ENCODE measurements at places on chromosomes 5 and 9.

GRCh38 chr9:137228506-137228967 lies 1.2 kb downstream of the RNF224 start:
- DNase-seq = no peak

DNA sequence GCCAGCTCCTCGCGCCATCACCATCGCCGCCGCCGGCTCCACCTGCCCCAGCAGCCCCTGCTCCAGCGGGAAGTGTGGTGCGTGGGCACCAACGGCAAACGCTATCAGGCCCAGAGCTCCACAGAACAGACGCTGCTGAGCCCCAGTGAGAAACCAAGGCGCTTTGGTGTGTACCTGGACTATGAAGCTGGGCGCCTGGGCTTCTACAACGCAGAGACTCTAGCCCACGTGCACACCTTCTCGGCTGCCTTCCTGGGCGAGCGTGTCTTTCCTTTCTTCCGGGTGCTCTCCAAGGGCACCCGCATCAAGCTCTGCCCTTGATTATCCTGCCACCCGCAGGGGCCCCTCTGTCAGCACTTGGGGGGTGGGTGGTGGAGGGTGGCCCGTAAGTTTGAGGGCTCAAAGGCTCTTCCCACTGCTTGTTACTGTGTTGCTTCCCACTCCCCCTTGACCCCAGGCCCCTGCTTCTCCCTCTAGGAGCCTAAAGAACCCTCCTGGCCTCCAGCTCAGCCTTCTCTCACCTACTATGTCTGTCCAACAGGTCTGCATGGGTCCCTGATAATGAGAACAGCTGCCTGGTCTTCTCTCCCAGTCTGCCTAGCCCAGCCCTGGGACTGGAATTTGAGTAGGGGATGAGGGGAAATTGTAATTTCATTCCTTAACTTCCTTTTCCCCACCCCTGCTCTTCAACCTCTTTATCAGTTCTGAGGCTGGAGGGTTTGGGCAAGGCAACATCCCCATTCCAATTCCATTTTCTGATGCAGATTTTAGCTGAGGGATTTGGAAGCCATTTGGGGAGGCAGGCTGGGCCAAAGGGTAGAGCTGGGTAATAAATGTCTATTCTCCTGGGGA lies 9.0 kb downstream of the RACK1 start:
- no peak for DNase-seq

DNA sequence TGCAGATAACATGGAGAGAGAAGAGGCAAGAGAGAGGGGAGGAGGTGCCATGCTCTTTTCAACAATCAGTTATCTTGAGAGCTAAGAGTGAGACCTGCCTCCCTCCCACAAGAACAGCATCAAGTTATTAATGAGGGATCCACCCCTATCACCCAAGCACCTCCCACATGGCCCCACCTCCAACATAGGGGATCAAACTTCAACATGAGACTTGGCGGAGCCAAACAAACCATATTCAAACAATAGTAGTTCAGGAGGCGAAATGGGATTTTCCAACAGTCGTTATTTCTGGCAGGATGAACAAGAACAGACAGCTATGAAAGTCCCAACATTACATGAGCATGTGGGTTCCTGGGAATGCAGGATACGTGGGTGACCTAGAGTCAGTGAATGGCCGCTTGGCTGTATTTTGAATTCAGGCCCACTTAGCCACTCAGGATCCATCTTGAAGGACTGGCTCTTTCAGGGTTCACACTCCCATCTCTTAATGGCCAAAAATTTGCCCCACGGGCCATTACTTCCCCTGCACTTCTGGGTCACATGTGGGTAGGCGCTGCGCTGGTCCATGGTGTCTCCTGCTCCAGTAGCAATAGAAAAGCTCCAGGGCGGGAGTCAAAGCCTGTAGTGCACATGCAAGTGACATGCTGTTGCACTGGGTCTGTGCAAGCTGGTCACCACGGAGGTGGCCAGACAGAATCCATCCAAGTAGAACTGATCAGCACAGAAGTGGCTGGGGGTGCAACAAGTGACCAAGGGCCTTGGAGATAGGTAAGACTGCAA lies 7.1 kb upstream of the FAF2 start:
- DNase-seq = no peak

DNA sequence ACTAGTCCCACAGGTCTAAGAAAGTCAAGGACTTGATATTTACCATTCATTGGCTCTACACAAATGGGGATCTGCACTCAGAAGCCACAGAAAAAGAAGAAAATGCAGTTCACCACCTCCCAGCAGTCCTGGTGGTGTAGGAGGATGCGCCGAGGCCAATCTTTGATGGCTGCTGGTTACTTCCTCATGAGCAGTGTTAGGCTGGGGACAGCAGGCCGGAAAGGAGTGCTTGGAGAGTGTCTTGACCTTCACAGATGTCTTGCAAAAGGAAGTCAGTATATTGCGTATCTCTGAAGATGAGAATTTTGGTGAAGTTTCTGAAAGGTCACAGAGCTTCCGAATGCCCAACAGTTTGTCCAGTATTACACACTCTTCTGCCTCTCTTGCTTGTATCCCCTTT lies 597.0 kb downstream of the EBF1 start:
- DNase-seq = no peak

- no peak for DNase-seq
Measured at GRCh38 chr5:143251190-143251589, 152.3 kb downstream of the NR3C1 start.

- no peak for DNase-seq
Measured at GRCh38 chr9:114837923-114838322, 32.1 kb upstream of the TNFSF15 start.

GRCh38 chr9:82665324-82665723 lies 397.6 kb downstream of the RASEF start:
- no peak for DNase-seq

- DNase-seq = no peak
Measured at GRCh38 chr5:158054223-158055110, 195.5 kb upstream of the CLINT1 start.

DNA sequence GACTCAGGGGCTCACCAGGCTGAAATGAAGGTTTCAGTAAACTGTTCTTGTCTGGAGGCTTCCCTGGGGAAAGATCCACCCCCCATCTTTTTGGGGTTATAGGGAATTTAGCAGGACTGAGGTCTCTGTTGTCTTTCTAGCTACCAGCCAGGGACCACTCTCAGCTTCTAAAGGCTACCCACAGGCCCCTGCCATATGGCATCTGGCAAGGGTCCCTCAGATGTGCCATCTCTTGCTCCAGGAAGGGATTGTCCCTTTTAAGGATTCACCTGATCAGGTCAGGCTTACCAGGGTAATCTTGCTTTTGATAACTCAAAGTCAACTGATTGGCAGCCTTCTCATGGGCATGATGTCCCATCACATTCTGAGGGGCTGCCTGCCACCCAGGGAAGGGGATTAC lies 65.0 kb downstream of the NSUN2 start:
- no peak for DNase-seq

GRCh38 chr5:181063514-181063913 lies 23.4 kb downstream of the BTNL9 start:
- no peak for DNase-seq

- DNase-seq = no peak
Measured at GRCh38 chr9:121295662-121296191, 27.8 kb downstream of the GSN start.

- no peak for DNase-seq
Measured at GRCh38 chr5:54558362-54558761, 40.8 kb downstream of the SNX18 start.

- no peak for DNase-seq
Measured at GRCh38 chr9:81535542-81536241, 153.7 kb downstream of the TLE1 start.

- no peak for DNase-seq
Measured at GRCh38 chr5:65305913-65306312, 175.8 kb downstream of the ADAMTS6 start.

GRCh38 chr5:2751592-2752021 lies at the start of gene IRX2:
IRX2 (minus strand) TSS chr5:2751677; CDS start chr5:2751413, 264 bp downstream.
- no peak for DNase-seq

GRCh38 chr9:77384406-77384805 lies 207.1 kb downstream of the VPS13A start:
- DNase-seq = peak; percentile 4

- no peak for DNase-seq
Measured at GRCh38 chr9:79166005-79166404, 405.8 kb upstream of the TLE4 start.

GRCh38 chr5:27571681-27572080 lies 533.3 kb upstream of the CDH9 start:
- DNase-seq = no peak

GRCh38 chr9:72480921-72481320 lies 40.5 kb upstream of the TMC1 start:
- DNase-seq = no peak

All from LoVo (cell line).